Choroid plexus epithelial cell (primary cell): ENCODE measurements at places on chromosomes 11 and 22.

DNA sequence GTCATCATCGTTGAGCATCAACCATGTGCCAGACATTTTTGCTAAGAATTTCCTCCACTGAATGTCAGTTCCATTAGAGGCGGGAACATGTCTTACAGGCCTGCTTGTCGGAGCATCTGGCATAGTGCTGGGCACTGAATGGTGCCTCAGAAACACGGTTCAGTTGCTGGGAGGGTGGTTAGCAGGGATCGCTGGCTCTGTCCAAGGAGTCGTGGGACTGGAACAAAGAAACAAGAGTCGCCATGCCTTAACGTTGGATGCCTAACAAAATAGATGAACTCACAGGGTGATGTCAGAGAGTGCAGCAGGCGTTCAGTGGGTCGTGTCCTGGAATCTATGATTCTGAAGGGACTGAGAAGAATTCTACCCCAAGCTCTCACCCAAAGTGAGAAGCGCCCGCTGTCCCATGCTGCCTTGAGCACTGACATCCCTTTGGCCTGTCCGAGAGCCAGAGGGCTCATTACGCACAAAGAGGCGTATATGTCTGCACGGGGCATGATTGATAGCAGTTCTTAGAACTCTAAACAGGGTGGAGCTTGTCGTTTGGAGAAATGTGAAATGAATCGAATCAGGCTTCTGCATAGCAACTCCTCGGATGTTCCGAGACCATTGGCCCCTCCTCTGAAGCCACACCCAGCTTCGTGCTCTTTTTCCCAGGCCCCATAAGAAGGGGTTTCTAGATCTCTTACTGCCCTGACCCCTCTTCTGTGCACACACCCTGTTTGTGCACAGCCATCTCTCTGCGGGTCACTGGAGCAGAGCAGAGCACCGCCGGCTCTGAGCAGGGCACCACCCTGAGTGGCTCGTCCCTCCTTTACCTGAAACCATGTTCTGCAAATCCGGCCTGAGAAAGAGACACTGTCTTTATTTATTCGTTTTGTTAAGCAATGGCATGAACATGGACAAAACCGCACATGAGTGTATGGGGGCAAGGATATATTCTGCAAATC is 113.1 kb upstream of the B3GAT1 start:
- no peak for DNase-seq

- no peak for DNase-seq
Observed at GRCh38 chr11:96127596-96127959, 203.7 kb upstream of the MTMR2 start.

DNA sequence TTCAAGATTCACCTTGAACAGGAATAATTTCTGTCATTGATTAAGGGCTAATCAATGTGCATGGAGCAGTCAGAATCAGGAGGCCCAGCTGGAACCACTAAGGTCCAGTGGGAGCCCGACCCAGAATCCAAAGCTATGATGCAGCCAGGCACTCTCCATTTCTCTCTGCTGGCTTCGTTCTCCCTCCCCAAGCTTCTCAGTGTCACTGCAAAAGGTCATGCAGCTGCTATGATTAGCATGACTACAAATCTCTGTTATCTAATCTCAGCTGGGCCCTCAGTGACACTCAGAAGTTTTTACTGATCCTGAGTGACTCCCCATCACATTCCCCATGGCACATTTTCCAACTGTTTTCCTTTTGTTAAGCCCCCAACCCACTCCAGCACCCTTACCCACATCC is 31.1 kb upstream of the PRSS23 start:
- no peak for DNase-seq

GRCh38 chr11:133732109-133732674 is 113.1 kb downstream of the SPATA19 start:
- DNase-seq, result no peak

DNA sequence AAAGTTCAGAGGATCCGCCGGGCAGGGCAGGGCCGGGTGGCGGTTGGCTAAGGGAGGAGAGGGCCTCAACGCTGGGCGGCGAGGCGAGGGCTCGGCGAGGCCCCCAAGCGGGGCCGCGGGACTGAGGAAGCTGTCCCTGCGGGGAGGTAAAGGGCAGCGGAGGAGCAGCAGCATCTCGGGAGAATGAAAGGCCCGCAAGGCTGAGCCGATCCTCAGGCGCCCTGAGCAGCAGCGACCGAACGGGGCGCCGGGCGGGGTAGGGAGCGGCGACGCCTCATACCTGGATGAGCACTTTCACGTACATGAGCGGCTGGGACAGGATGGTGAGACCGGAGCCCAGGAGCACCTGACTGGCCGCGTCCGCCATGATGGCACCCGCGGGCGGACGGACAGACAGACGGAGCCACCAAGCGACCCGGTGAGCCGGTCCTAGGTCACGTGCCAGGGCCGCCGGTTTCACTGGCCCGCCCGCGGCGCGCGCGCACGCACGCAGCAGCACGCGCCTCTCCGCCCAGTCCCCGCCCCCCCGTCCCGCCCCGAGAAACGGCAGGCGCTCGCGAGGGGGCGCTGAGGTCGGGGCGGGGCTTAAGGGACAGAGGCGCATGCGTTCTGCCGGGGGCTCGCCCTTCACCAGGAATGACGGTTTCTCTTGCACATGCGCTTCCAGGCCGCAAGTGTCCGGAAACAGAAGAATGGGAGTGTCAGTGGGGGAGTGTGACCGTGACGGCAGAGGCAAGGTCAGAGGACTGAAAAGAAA is at the start of gene MTCH2:
Gene MTCH2, minus strand, starts transcription at position 461 of the 757 bp plus-strand sequence. Its CDS starts 94 bp downstream, at position 367.
- peak; percentile 98 for DNase-seq

- peak; percentile 81 for DNase-seq
Observed at GRCh38 chr11:12862696-12863469, 146.2 kb upstream of the RASSF10 start.

- DNase-seq, result peak; percentile 97
Observed at GRCh38 chr22:37674951-37675929, at the start of gene LGALS1. TSS of gene LGALS1 (plus strand) at chr22:37675636. CDS start at chr22:37675703, 67 bp downstream.

DNA sequence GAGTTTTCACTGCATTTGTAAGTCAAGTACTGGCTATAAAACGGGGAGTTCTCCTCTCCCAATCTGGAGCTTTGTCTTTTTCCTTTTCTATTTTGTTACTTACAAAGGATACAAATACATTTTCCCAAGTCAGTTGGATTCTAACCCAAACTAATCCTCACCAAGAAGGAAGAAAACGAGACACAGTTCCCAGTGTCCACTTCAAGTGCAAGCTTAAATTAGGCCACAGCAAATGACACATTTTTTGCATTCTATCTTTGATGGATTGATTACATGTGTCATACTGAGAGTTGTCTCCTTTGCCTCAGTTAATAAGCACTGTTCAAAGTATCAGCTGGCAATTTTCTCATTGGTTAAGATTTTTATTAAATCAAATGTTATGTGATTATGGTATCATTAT is 296.7 kb upstream of the ANO5 start:
- no peak for DNase-seq

DNA sequence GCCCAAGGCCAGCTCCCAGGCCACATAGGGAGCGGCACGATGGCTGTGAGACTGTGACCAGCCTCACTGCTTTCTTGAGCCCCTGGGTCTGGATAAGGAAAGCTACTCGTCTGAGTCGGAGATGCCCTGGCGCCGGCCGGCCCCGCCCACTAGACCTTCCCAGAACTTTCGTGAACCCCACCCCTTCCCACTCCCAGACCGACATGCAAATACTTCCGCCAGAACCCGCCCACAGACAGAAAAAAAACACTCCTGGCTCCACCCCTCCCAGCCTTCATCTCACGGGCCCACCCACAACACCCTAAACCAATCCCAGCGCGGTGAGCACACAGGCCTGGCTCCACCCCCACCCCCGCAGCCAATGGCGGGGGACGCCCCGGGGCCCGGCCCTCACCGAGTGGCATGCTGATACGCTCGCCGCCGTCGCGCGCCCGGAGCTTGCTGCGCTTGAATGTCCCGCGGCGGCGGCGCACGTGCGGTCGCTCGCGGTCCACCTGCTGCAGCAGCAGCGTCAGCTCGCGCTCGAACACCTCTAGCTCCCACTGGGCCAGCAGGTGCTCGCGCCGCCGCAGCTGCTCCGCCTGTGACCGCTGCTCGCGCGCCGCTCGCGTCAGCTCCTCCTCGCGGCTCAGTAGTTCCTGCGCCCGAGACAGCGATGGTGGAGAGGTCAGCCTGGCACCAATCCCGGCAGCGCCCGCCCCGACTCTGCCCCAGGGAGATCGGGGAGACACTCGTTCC is 7.0 kb downstream of the MAP3K11 start:
- DNase-seq, result peak; percentile 96
